HT-29 (cell line): ENCODE measurements at places on chromosomes 4 and X. TPM values are rescaled to one million over a fixed set of nuclear protein-coding genes. Genes with fewer than 3 reads are reported as not detected.

DNA sequence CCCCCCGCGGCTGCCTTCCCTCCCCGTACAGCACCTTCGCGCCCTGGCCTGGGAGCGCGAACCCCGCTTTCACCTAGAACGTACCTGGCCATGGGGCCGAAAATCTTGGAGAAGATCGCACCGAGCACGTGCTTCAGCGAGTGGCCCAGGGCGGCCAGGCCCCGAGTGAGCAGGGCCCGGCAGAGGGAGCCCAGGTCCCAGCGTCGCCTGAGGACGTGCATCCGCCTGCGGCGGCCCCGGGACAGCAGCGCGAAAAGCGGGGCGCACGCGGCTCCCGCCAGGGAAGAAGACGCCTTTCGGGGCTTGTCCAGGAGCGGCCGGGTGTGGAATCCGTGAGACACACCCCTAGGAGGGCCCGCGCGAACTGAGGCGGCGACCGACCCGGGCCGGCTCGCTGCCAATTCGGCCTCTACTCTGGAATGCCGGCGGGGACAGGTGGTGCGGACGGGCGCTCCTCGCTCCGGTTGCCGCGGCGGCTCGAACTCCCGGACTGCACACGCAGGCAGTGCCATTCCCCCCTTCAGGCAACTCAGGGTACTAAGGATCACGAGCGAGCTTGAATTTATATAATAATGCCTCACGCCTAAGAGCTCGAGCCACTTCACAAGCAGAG is at the start of gene HS6ST2:
TSS of gene HS6ST2 (minus strand) at position 539 of the 613 bp plus-strand sequence.
- DNase-seq = no peak

GRCh38 chrX:136130931-136131833 is 16.2 kb upstream of the FHL1 start:
- peak; percentile 1 for DNase-seq

DNA sequence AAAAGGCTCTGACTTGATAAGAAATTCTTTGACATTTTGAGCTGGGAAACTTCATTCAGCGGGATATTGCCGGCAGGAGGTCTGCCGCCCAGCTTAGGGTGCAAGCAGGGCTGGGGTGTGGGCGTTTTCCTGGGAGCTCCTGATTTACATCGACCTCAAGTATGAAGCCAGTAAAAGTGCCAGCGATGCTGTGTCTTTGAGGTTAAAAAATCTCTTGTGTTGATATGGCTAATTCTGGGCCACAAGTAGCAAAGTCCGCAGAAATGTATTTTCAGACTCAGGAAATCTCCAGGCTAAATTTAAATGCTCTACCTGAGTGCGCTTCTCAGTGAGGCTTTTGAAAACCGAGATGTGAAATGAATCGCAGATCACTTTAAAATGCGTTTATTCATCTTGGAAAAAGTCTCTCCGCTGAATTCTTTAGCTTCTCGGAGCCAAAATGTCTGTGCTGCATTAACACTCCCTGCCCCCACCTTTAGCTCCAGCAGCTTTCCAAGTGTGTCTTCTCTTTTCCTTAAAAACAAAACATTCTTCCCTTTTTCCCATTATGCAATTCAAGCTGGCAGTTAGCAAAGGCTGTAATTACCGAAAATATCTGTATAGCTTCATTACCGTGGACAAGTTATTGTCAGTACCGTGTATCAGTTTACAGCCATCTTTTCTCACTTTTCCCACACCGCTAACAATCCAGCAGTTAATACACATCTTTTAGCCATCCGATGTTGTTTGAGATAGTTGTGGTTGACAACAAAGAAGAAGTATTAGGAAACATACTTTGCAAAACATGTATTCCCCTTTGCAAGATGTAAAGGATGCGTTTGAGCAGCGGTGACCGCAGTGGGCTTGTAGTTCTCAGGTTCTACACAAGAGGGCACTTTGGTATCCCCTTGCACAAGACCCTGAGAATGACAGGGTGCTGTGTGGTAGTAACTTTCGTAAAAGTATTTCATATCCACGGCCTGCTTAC is 136.0 kb upstream of the STX18 start:
- no peak for DNase-seq

DNA sequence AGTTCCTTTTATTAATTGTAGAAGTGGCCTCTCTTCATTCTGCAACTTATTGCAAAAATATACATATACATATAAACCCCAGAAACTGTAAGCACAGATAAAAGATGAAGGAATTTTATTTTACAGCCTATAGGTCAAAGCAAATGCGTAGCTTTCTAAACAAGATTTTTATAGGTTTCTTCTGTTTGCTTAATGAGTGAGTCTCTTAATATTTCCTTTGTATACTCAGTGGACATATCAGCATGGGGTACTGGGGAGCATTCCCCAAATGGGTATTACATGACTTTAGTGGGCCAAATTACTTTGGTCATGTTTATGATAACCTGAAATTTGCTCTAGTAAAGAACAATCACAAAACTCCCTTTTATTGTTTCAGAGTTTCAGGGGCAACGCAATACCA is 1698.6 kb upstream of the IGFBP7 start:
- DNase-seq = no peak

- no peak for DNase-seq
Observed at GRCh38 chr4:71677568-71677967, 106.3 kb downstream of the GC start.

The ABLIM2 gene
- 0.13 TPM in 1 of 2 replicates, not detected in the other for total RNA-seq

The BEX5 gene
- total RNA-seq = not detected in 2 replicates

The GLA gene
- total RNA-seq = 53.8 and 54.9 TPM in 2 replicates

The CT45A3 gene
- total RNA-seq = not detected in 2 replicates
